ENCODE measurements at places on chromosomes 1 and 21.

DNA sequence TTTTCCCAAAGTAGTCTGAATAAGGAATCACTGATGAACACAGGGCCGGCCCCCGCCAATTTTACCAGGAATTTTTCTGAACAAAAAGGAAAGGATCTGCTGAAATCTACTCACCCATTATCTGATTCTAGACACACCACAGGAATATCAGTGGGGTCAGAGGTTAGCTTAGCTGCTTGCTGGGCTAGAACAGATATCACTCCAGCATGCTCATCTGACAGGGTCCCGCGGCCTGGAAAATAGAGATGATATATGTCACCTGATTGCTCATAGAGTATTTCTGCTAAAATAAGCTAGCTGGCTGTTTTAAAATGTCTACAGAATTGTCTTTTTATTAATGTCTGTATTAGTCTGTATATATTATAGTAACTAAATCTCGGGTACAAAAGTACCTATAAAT lies 3.7 kb downstream of the LAMTOR5 start:
- no peak for DNase-seq

DNA sequence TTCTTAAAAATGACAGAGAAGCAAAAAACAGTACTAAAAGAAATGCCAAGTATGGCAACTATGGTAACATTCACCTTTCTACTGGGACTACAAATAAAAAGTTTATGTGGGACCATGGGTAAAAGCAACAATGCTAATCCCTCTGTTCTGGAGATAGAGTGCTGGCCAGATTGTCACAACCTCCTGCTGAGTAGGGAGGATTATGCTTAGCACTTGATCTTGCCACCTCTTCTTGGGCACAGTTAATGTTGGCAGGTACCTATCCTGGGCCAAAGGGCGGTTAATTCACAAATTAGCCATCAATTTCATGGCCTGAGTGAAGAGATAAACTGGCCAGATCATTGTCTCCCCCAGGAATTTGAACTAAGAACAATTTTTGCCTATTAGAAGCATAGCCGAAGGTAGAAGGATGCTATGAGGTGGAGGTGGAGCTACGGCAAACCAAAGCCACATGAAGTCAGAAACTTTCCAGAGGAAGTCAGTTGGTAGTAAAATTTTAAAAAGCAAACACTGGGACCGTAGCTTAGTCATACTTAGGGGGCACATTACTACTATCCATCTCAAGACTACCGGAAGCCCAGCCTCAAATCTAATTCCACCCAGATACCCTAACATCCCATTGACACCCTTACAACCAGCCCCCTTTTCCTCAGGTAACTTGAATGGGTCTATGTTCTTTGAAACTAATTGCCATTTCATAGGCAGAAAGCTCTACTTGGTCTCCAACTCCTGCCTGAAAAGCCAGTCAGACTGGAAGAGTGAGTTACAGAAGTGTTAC lies 2.7 kb downstream of the SCYL3 start:
- no peak for DNase-seq

GRCh38 chr1:35536556-35537162 lies 20.5 kb downstream of the KIAA0319L start:
- peak; percentile 18 for DNase-seq

GRCh38 chr1:78224861-78225552 lies 179.2 kb downstream of the GIPC2 start:
- DNase-seq: no peak

DNA sequence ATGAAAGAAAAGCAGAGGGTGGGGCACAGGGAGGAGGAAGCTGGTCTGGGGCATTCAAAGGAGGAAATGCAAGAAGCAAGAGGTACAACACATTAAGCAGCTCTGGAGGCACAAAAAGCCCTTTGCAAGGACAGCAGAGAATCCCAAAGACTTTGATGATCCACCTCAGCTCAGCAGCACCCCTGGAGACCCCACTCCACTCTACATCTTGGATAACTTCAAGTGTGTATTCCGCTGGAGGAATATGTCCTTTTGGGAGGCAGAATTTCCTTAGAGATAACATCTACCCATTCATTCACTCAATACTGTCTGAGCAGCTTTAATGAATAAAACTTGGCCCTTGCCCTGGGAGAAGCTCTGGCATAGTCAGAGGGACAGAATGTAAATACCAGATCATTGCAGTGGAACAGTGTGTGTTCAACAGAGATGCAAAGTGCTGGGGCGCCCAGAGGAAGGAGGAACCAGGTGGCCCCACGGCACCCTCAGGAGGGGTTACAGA lies 599.7 kb downstream of the KIF26B start:
- no peak for DNase-seq

GRCh38 chr21:33829844-33830243 lies 85.8 kb downstream of the ATP5PO start:
- DNase-seq: no peak

- no peak for DNase-seq
These were observed 184.5 kb downstream of the KAZN start for GRCh38 chr1:14782741-14783591.

DNA sequence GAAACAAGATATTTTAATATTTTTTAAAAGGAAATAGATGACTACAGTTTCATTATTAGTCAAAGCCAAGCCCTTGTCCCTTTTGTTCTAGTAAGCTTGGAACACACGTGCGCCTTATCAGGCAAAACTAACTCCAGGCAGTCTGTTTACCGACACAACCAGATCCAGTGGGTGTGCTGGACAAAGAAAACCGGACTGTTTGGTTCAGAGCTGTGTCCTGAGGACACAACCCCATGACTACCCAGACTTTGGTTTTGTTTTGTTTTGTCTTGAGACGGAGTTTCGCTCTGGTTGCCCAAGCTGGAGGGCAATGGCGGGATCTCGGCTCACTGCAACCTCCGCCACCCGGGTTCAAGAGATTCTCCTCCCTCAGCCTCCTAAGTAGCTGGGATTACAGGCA lies 13.9 kb upstream of the RHOU start:
- no peak for DNase-seq

DNA sequence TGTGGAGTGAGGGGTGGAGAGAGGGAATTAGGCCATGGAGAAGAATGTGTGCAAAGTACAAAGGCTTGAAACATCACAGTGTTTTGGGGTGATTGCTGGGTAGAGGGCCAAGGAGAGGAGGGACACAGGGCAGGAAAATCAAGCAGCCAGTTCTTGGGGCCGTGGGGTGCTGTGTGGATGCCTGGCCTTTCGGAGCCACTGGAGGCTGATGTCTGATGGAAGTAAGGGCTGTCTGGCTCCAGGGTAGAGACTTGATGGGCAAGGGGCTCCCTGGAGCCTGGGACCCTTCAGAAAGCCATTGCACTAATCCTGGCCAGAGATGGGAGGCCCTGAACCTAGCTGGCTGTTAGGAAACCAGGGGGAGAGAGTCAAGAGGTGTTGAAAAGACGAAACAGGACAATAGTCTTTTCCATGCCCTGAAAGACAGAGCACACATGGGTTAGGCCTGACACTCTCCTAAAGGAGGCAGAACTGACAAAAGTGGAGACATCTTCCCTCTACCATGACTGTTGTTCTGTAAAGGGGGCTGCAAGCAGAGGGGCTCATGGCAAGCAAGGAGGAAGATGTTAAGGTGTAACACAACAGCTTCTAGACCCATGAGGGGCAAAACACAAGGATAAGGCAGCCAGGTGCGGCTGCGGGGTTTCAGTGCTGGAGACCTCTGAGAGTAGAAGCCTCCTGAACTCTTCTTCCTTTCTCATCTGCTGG lies 21.0 kb downstream of the ATF3 start:
- no peak for DNase-seq

DNA sequence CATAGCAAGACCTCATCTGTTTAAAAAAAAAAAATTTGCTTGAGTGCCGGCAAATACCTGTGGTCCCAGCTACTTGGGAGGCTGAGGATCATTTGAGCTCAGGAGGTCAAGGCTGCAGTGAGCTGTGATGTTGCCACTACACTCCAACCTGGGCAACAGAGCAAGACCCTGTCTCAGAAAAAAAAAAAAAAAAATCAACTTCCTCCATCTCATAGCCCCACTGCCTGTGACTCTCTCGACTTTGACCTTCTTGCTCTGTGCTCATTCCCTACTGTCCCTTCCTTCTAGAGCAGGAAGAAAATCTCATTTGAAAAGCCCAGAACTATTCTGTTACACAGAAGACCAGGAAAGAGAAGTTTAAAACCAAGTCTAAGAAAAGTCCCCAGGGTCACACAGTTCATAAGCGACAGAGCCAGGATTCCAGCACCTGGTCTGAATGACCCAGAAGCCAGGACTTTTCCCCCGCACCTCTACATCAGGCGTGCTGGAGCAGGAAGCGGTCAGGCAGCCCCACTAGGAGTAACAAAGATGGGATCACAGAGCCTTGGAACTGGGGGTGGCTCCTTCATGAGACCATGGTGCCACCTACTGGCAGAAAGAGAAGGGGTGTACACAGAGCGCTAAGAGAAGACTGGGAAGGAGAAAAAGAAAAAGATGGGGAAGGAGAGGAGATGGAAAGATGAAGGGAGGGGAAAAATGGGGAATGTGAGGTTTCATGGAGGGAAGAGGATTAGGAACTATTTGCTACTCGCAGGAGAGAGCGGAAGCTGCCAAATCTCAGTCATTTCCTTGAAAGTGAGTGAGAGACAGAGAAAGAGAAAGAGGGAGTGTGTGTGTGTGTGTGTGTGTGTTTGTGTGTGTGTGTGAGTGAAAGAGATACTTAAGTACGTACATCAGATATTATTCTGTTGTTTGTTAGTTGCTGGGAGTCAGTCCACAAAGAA lies 3.1 kb upstream of the P3R3URF start:
- DNase-seq: peak; percentile 94

DNA sequence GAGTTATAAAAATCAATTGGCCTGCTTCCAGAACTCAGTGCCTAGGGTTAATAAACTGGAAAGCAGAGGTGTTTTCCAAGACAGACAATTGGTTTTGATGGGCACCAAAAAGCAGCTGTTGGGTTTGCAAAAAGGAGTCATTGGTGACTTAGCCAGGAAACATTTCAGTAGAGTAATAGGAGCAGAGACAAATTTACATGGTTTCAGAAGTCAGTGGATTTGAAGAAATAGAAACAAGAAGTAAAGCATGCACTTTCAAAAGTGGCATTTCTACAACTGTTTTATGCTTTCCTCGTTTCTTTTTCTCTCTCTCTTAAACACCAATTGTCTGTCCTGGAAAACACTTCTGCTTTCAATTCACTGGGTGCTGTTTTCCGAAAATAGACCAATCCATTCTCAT lies 87.8 kb downstream of the GLUL start:
- no peak for DNase-seq

DNA sequence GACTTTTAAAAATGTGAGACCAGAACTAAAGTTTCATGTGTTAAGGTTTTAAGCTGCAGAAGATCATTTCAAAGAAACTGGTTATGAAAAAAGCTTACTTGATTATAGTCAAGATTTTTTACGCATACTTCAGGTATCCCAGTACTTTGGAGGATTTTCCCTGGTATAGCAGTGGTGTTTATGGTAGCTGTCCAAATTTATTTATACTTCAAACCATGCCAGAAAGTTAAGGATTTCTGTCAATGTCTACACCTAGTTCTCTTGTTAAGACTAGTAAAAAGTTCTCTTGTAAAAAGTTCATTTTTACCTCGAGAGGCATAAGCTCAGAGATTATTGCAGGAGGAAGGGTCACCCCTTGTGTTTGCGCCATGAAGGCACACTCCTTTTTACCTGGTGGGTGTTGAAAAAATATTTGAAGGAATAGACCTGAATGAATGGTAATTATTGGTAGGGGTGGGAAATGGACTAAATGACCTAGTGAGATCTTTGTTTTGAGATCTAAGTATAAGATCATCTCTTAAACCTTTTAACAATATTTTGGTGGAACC lies 2.8 kb downstream of the DYRK1A start:
- DNase-seq: peak; percentile 24

DNA sequence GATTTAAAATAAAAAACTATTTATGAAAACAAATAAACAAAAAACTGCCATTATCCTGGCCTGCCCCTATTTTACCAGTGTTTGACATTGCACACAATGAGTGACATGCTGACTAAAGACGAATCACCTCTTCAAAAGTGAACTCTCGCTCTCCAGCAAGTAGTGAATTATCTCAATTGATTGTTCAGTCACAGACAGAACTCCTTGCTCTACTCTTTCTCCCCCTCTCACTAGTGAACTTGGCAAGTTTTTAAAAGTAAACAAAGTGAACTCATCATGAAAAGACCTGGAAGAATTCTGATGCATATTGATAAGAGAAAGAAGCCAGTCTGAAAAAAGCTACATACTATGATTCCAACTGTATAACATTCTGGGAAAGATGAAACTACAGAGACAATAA lies 4.7 kb upstream of the C1orf52 start:
- DNase-seq: no peak

- DNase-seq: no peak
These were observed 53.4 kb upstream of the GOLT1A start for GRCh38 chr1:204267191-204267601.

DNA sequence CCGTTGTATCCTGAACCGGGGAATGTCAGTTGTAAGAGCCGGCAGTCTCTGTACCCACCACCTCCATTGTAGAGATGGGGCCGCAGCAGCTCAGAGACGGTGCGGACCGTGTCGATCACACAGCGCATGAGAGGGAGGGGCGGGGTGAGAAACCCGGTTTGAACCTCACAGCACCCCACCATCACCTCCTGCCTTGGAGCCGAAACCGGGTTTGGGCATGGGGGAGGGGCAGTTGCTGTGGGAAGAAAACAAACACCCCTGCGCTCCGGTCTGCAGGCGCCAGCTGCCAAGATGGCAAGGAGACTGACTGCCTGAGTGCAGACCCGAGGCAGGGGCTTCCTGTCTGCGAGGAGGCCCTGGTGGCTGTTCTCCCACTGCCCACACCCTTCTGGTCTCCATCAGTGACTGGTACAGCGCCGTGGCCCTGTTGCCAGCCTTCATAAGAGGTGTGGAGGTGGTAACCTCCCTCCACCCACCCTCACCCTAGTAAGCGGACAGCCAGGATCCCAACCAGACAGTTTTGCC lies 69.2 kb upstream of the SSBP3 start:
- peak; percentile 61 for DNase-seq

- peak; percentile 68 for DNase-seq
These were observed 47.2 kb downstream of the SLC66A1 start for GRCh38 chr1:19359357-19359756.

DNA sequence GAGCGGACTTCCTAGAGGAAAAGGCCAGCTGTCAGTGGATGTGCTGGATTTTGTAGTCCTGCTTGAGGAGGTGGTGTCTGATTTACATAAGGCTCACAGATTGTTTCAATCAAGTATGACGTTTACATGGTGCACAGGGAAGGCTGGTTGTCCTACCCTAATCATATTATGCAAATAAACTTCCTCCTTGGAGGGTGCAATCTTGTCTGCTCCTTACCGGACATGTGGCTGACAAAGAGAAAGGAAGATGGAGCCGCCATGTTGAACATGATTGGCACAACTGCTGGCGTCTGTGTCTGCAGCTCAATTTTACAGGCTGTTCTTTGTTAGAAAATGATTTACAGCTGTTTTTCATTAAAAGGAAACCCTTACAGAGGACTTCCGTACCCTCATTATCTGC lies 1656.1 kb downstream of the KCNT2 start:
- no peak for DNase-seq

- no peak for DNase-seq
These were observed 98.2 kb downstream of the ATP1A1 start for GRCh38 chr1:116471241-116471640.

GRCh38 chr1:230138561-230139239 lies 71.7 kb downstream of the GALNT2 start:
- no peak for DNase-seq

- DNase-seq: no peak
These were observed 605 bp downstream of the RGS4 start for GRCh38 chr1:163069655-163070277.
